Fibroblast of skin of right quadriceps (primary cell): ENCODE measurements at places on chromosomes 3 and 15.

GRCh38 chr3:110969229-110970211, 102.1 kb upstream of the NECTIN3 start:
- no peak for DNase-seq

DNA sequence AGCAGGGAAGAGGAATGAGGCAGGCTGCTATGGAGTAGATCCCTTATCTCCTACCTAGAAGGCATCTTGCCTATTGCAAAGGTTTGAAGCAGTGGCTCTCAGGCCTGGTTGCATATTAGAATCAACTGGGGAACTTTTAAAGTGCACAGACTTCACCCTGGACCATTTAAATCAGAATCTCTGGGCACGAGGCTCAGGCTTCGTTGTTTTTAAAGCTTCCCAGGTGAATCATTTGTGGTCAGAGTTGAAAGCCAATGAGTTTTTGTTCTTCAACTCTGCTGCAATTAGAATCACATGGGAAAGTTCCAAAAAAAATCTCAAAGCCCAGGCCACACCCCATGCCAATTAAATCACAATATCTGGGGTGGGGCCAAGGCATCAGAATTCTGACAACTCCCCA, 773.1 kb downstream of the AGBL1 start:
- DNase-seq: no peak

GRCh38 chr3:128591738-128592426, 58.7 kb downstream of the RPN1 start:
- no peak for DNase-seq

DNA sequence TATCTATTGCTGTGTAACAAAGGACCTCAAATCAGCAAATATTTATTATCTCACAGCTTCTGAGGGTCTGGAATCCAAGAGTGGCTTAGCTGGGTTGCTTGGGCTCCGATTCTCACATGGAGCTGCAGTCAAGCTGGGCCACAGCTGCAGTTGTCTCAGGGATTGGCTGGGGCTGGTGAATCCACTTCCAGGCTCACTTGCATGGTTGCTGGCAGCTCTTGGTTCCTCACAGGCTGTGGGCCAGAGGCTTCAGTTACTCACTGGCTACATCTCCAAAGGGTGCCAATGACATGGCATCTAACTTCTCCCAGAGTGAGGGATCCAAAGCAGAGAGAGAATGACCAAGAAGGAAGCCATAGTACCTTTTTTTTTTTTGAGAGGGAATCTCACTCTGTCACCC, 13.9 kb upstream of the SYNM start:
- DNase-seq: no peak

- no peak for DNase-seq
These were observed 10.2 kb downstream of the PPARG start for GRCh38 chr3:12299026-12299425.

DNA sequence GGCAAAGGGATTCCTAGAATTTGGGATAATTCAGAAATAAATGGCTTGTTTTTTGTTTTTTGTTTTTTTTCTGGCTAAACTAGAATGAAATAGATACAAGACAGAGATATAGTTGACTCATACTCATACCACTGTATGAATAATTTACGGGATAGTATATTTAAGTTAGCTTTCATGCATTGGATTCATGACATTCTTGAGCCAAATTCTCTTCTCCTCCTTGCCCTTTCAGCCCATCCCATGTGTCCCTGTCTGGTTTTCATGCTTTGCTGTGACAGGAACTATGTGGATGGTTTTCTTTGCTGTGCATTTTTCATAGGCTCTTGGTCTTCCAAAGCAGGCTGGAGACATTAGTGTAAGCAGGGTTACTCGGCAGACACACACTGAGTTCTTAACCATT, 66.6 kb upstream of the UMPS start:
- DNase-seq: peak; percentile 31

- peak; percentile 98 for DNase-seq
These were observed 94.7 kb upstream of the TGFBR2 start for GRCh38 chr3:30511524-30512251.

GRCh38 chr15:25832158-25832557, 31.0 kb downstream of the ATP10A start:
- DNase-seq: peak; percentile 39

DNA sequence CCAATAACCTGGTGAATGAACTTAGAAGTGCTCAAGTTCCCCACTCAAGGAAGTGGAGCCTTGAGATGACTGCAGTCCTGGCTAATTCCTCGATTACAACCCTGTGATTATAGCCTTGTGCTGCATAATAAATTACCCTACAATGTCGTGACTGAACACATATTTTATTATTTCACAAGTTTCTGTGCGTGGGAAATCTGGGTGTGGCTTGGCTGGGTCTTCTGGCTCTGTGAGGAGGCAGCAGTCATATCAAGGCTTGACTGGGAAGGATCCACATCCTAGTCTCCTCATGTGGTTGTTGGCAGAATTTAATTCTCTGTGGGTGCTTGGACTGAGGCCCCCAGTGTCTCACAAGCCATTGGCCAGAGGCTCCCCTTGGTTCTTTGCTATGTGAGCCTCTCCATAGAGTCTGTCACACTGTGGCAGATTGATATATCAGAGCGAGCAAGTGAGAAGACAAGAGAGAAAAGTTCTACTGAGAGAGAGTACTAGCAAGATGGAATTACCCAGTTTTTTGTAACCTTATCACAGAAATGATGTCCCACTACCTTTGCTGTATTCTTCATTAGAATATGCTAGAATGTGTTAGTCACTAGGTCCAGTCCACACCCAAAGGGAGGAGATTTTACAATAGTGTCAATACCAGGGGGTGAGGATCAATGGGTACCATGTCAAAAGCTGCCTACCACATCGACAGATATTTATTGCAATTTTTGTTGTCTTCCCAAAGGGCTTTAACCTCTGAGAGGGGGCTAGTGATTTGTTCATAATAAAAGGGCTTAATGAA, 102.8 kb upstream of the TBC1D5 start:
- peak; percentile 21 for DNase-seq

GRCh38 chr3:123621850-123622189, 37.0 kb upstream of the HACD2 start:
- no peak for DNase-seq

DNA sequence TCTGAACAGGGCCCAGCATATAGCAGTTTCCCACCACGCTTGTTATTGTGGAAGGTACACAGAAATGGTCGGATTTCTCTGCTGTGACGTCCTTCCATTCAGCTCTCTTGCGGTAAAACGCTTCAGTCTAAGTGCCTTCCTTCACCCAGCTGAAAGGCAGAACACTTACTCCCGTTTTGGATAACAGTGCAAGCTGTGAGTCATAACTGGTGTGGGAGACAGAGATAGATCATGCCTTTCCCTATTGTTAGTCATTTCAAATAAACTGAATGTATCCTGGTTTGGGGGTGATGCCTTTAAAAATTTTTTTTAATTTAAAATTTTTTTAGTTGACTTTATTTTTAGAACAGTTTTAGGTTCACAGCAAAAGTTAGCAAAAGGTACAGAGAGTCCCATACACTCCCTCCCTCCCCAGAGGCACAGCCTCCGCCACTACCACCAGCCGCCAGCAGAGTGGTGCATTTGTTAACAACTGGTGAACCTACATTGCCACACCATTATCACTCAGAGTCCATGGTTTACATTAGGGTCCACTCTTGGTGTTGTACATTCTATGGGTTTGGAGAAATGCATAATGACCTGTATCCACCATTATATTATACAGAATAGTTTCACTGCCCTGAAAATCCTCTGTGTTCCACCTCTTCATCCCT, 94.9 kb upstream of the NSMCE3 start:
- peak; percentile 90 for DNase-seq

- DNase-seq: no peak
These were observed 50.4 kb upstream of the CASR start for GRCh38 chr3:122132949-122133540.

GRCh38 chr15:32794973-32795372, 77.2 kb downstream of the GREM1 start:
- DNase-seq: no peak

- no peak for DNase-seq
These were observed 10.1 kb upstream of the PPP1R2 start for GRCh38 chr3:195553268-195553667.

GRCh38 chr15:31302778-31303725, 23.6 kb upstream of the KLF13 start:
- no peak for DNase-seq

- DNase-seq: no peak
These were observed 4.8 kb downstream of the IQSEC1 start for GRCh38 chr3:13068269-13069010.

DNA sequence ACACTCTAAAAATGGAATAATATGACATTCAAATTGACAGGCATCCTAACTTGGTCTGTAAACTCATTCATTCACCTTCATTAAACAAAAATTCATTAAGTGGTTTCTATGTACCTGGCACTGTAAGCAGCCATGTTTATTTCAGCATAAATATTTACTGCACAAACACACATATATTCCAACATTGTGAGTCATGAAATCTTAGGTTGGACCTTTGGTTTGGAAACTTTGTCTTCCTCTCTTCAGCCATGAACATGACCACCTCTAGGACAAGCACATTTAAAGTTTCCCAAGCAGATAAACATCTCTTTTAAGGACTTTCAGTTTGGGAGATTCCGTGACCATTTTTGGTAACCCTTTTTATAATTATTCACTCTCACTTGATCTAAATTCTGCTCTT, 131.8 kb downstream of the TPRG1 start:
- DNase-seq: no peak

DNA sequence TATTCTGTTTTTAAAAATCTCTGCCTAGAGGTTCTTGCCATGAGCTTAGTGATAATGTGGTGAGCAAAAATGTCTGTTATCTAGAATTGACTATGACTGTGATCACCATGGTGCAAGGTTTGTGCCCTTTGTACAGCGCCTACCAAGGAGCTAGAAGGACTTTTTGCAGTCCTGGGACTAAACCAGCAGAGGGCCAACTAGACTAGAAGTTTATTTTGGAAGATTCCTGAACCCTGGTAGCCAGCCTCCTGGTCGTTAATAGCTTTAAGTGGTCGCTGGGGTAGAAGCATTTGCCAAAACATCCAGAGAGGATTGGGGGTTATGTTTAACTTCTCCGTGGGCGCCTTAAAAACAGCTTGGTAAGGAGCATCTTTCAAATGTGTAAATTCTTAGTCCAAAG, 7.8 kb downstream of the SCG5 start:
- DNase-seq: peak; percentile 41

DNA sequence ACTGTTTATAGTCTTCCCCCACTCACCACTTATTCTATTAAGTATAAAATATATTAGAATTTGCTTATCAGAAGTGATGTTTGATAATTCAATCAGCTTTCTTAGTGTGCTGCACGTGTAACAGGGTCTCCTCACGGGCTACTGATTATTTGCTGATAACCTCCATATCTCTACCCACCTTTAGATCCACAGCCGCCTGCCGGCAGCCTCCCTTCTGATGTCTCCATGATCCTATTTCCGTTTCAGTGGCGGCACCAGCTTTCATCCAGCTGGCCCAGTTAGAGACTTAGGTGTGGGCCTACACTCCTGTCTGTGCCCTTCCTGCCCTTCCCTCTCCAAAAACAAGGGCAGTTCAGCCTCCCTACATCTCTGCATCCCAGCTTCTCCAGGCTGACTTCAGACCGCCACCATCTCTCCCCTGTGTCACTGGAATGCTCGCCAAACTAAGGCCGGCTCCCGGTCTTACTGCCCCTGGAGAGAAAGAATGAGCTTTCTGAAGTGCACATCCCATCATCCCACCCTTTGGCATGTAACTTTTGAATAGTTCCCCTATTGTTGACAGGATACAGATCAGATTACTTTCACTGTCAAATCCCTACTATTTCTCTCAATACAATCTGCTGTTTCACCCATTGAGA, 76.6 kb upstream of the PRTG start:
- DNase-seq: no peak

GRCh38 chr3:115227461-115227860, 80.4 kb upstream of the ZBTB20 start:
- peak; percentile 80 for DNase-seq

GRCh38 chr3:51908026-51908425, 4.9 kb upstream of the IQCF1 start:
- no peak for DNase-seq

DNA sequence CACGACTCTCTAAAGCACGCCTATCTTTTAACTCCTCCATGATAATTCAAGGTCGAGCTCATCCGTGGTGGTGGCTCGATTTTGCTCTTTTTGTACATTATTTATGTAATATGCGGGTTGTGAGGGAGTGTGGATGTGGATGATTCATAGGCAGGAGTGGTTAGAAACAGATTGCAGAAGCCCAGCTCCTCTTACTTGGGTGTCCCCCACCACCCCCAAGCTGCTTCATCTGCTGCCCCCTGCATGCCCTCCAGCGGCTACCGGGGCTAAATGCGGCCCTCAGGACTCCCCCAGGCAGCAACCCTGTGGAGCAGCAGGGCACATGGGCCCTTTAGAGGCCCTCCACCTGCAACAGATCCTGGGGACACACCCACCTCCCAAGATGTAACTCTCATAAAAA, 111.5 kb upstream of the SELENOK start:
- no peak for DNase-seq

GRCh38 chr3:138724443-138724842, 110.3 kb downstream of the PIK3CB start:
- DNase-seq: no peak

GRCh38 chr3:151548195-151548594, 87.3 kb upstream of the IGSF10 start:
- DNase-seq: no peak

- DNase-seq: no peak
These were observed 1028.3 kb upstream of the NR2F2 start for GRCh38 chr15:95302206-95302605.
